ENCODE measurements at places on chromosomes 1 and 21.

DNA sequence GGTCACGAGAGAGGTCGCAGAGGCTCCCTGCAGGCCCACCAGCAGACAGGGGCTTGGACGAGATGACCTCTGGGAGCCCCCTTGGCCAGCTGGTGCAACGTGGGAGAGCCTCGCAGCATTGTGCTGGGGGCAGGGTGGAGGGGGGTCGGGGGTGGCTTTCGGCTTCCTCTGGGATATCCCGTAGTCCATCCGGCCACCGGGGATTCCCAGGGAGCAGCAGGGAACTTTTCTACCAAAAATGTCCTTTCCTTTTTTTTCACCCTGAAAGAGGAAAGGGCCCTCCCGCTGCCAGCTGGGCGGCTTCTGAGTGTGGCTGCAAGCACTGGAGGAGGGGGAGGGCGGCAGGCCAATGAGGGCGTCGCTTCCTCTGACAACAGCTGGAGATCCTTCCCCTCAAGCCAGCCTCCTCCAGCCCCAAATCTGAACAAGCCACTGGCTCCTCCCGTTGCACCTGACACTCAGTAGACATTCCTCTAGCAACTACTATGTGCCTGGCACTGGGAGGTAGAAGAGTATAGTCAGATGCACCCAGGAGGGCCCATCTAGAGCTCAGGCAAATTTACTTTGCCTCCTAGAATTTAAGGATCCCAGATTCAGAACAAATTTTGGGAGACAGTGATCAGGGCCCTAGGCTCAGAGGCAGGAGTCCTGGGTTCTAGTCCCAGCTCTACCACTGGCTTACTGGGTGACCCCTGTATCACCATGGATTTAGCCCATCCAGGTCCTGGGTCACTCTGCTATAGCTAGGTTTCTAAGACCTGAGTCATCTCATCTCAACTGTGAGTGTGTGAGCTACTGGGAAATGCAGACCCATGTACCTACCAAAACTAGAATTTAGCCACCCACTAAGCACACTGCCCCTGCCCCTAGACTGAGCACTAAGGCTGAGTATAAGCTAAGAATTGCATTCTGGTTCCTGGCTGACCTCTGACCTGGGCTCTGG lies 2.7 kb downstream of the MOB3C start:
- DNase-seq, result no peak

DNA sequence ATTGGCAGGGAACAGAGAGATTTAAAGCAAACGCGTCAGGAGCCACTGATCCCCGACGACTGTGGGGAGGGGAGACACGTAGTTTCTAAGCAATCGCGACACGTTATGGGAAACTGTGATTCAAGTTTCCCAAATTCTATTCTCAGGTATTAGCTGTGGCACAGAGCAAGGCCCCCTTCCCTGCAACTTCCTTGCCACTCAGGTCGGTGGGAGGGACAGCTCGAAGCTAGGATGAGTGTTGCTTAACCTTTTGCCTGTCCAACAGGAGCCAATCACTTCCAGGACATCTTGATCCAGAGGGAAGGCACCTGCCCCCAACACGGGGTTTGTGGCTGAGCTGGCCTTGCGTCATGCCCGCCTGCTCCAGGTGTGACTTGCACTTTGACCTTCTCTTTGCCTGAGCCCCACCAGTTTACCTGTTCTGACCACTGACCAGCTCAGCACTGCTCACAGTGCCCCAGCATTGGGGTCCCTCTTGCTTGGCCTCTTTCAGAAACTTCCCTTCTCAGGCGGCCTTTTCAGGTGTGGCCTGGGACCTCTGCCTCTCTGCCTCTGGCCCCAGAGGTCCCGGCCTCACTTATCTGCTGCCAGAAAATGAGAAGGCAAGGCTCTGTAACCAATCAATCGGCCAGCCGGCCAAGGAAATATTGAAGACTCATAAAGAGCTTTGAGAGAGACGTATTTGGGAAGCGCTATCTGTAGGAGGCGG lies 24.6 kb downstream of the TEX35 start:
- no peak for DNase-seq

DNA sequence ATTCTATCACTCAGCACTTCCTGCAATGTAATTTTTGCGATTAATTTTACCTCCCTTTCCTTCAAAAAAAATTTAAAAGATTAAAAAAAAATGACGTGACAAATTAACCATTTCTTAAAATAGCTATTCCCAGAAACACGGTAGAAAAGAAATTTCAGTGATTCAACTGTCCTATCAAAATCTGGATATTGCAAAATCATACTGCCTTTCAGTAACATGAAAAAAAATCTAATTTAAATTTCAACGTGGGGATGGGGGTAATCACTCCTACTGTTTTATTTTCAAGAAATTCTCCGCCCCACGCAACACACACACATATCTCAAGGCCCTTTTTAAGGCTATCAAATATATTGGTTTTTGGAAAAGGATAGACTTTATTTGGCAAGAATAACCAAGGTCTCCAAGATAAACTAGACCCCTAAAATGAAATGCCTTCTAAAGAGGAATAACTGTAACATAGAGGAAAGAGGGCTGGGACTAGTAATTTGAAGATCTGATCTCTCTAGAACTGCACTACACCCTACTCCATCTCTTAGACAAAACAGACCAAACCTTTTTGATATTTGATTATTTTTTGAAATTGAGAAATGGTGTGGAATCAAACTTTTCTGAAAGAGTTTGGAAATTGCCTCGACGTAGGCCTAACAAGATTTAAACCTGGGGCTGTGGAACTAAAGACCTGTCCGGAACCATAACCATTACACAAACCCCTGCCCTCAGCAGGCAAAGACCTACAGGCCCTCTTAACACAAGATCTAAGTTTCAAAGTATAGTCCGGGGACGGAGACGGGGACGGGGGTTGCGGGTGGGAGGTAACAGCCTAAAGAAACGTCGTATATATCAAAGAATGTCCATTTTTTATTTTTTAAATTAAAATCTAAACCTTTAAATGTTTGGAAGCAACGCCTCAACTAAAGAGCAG lies 941 bp downstream of the ARNT start:
- no peak for DNase-seq

- DNase-seq, result no peak
These were observed 1805.9 kb downstream of the NCAM2 start for GRCh38 chr21:22804151-22804550.

GRCh38 chr21:30014886-30015285 lies 75.1 kb upstream of the GRIK1 start:
- no peak for DNase-seq

DNA sequence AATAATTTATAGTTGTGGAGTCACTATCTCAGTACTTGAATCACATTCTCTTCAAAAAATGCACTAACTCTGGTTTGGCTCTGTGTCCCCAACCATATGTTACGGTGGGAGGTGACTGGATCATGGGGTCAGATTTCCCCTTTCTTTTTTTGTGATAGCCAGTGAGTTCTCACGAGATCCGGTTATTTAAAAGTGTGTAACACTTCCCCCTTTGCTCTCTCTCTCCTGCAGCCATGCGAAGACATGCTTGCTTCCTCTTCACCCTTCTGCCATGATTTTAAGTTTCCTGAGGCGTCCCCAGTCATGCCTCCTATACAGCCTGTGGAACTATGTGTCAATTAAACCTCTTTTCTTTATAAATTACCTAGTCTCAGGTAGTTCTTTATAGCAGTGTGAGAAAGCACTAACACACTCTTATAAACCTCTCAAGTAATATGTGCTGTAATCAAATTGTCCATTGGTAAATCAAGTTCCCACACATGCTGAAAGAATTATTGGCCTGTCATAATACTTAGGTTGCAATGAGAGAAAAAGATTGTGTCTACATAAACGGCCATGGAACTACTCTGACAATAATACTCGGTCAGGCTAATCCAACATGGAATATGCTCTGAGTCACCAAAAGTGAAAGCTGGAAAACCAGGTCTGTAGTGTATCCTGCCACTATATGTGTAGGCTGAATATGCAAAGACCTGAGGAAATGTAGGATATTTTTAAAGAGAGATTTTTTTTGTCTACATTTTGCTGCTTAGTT lies 107.5 kb downstream of the SLC44A5 start:
- no peak for DNase-seq

- no peak for DNase-seq
These were observed 288.1 kb downstream of the DPYD start for GRCh38 chr1:97632776-97633175.

Measured in activated T-helper 1 cell treated with anti-CD3 and anti-CD28 coated beads, Interleukin-2, amount 50 U/mL, for 16 hours (primary cell).